ENCODE measurements at places on chromosomes 2 and 18. TPM values are rescaled to one million over a fixed set of nuclear protein-coding genes. Genes with fewer than 3 reads are reported as not detected.

The CPS1 gene
- total RNA-seq: 3.0 TPM

DNA sequence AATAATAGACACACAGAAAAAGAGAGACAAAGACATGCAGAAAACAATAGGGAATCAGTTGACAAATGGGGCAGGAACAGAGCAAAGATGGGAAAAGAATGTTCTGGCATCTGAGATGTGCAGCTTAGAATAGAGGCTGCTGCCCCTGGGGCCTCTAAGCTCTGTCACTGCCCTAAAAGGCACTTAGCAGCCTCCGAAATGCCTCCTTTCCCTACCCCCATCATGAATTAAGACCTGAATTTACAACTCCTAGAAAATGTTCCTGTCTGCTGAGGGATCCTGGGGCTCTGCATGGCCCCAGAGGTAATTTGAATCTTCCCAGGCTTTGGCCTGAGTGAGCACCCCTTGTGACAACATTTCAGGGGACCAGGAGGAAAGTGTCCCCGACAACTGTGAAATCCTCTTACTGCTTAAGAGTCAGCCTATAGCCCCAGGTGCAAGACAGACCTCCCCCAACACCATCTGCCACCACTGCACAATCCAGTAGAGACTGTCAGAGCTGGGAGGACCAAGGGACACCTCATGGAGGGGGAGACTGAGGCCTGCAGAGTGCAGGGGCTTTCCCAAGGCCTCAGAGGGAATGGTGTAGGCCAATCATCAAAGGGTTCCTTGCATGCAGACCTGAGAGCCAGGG, 24.8 kb downstream of the MRPL35 start:
- DNase-seq: no peak

DNA sequence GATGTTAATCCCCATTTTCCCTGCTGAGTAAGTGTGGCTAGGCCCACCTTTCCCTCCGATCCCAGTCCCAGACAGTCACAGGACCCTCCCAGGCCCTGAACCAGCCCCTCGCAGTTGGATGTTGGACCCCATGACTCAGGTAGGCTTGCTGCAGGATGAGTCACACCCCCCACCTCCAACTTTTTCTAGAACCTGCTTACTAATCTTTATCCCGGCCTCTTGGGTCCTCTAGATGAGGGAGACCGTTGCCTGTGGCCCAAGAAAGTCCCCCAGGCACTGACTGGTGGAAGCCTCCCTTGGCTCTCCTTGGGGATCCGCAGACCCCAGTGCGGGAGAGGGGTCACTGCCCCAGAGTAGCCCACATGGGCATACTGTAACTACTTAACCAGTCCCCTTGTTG, 98.5 kb downstream of the SMAD7 start:
- no peak for DNase-seq

The FAM237A gene
- total RNA-seq: not detected

DNA sequence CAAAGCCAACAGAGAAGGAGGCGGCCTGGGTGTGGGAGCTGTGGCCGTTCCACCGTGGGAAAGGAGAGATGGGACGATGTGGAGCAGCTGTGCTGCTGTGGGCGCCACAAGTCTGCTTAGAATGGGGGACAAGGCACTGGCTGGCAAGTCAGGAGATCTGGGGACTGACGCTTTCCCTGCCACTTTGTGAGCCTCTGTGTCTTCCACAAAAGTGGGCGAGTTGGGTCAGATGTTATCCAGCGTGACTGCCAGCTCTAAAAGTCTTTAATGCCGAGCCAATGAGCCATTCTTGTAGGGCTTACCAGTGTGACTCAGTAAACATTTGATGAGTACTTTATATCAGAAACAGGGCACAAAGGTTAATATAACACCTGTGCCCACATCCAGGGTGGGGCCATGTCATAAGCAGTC, 113.6 kb upstream of the MGAT5 start:
- DNase-seq: no peak
